ENCODE measurements at places on chromosomes 16 and 17. TPM values are rescaled to one million over a fixed set of nuclear protein-coding genes. Genes with fewer than 3 reads are reported as not detected.

DNA sequence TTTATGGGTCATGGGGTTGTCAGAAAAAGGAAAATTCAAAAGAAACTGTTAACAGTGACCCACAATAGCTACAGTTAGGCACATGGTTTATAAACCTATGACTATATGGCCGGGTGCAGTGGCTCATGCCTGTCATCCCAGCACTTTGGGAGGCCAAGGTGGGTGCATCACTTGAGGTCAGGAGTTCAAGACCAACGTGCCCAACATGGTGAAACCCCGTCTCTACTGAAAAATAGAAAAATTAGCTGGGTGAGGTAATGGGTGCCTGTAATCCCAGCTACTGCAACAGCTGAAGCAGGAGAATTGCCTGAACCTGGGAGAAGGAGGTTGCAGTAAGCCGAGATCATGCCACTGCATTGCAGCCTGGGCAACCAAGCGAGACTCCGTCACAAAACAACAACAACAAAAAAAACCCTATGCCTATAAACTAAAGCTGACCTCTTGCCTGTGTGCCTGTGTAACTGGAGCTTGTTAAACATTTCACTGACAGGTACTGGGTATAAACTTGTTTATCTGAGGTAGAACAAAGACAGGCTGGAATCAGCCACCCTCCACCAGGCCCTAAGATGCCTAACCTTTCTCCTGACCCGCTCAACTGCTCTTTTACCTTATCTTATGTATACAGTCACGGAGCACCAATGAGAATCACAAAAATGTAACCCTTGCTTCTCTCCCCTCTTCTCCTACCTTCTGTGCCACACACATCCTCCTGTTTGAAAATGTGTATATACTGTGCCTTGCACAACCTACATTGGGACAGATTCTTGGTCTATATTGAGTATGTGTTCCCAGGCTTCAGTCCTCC is 62.9 kb upstream of the ATF7IP2 start:
- no peak for DNase-seq

DNA sequence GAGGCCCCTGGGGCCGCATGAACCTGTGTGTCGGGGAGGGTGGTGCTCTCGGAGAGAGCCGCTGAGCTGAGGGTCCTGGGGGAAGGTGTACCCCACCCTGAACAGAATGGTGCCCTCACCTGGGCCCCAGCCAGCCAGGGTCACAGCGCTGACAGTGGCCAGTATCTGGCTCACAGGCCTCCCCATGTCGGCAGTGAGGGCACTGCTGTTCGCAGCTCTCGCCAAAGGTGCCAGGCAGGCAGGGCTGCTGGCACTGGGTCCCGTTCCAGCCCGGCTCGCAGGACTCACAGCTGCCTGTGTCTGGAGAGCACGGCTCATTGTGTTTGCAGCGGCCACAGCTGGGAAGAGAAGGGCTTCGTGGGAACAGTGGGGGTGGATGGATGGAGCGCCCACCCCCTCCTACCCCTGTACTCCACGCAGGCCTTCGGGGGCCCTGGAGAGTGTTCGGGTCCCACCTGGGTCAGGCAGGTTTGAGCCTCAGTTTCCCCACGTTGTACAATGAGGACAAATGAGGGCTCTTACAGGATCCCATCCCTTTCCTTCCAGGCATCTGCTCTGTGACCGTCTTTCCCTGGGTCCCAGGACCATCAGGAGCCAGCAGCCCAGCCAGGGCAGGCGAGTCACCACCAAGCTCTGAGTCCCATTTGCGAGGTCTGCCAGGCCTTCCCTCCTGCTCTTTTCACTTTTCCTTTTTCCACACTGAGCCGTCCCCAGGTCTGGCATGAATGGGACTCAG is 5.0 kb downstream of the SCARF1 start:
- DNase-seq, result no peak

GRCh38 chr16:1258906-1259759 is 3.3 kb downstream of the TPSD1 start:
- no peak for DNase-seq

GRCh38 chr17:704111-704864 is 10.4 kb downstream of the VPS53 start:
- no peak for DNase-seq

KRTAP4-6 gene
- not detected for polyA plus RNA-seq

C17orf67 gene
- 3.3 TPM for polyA plus RNA-seq

Measured in right lung (tissue), 10 donors.